ENCODE measurements at places on chromosomes 7 and 10.

DNA sequence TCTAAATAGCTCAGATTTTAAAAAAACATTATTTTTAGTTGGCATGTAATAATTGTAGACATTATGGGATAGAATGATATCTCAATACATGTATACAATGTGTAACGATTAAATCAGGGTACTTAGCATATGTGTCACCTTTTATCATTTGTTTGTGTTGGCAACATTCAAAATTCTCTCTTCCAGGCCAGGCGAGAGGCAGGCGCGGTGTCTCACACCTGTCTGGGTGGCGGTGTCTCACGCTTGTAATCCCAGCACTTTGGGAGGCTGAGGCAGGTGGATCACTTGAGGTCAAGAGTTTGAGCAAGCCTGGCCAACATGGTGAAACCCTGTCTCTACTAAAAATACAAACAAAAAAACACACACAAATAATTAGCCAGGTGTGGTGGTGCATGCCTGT, 151.7 kb downstream of the RTKN2 start:
- DNase-seq = no peak

DNA sequence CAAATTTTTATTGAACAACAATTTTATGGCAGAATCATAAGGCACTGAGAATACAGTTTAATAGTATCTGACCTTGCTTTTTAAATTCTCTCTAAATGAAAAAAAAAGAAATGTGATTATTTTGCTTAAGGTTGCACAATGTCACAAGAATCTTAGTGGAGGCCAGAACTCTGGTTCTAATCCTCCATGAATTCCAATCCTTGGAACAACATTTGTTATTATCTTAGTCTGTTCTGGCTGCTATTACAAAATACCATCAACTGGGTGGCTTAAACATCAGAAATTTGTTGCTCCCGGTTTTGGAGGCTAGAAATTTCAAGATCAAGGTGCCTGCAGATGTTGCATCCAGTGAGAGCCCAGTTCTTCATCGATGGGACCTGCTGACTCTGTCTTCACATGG, 158.2 kb upstream of the POM121L12 start:
- DNase-seq = no peak

DNA sequence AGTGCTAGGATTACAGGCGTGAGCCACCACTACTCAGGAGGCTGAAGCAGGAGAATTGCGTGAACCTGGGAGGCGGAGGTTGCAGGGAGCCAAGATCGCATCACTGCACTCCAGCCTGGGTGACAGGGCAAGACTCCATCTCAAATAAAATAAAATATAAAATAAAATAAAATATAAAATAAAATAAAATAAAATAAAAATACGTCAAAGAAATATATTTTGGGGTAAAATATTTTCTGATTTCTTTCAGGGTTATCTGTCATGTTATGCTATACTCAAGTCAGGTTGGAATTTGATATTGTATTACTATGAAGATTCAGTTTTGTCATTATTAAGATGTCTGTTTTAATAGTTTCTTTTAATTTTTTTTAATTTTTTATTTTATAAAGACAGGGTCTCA, 99.4 kb upstream of the GHITM start:
- DNase-seq = no peak

GRCh38 chr10:77862595-77862994, 64.0 kb downstream of the DLG5 start:
- DNase-seq = no peak

- no peak for DNase-seq
Measured at GRCh38 chr7:130996205-130996832, 262.3 kb upstream of the KLF14 start.

DNA sequence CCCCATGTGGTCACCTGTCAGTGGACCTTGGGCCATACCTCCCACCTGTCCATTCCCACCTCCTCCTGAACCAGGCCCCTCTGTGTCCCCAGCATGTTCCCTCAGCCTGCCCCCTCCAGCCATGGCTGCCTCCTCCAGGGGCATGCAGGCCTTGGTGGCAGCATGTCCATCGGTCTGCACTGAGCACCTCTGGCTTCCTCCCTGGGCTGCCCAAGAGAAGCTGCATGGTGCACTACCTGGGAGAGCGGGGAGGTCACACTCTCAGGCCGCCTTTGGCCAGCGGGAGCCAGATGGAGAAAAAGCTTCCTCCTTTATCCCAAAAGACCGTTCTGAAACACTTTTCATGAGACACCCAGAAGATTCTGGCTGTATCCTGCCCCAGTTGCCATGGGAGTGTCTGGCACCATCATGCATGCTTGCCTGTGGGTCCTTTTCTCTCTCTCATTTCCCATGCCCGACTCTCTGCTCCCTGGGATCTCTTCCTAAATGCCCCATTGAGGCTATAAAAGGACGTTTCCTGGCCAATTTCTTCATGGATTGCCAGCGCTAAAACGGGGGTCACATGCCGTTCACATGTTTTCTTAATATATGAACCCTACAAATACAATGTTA, 45.5 kb upstream of the MGMT start:
- no peak for DNase-seq

DNA sequence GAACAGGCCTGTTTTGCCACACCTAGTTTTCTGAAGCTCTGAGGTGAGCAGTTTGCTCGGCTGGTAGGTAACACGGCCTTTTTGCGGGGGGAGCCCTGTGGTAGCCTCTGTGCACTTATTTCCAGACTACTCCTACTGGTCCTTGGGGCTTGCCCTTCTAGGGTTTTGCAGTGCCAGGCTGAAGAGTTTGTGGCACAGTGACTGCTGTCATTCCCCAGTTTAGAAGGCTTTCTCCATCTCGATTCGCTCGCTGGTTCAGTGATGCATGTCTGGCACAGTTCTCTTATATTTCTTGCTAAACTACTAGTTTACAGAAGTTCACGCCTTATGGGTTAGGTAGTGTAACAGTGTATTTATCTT, 711 bp downstream of the KIF20B start:
- no peak for DNase-seq

GRCh38 chr10:14294347-14295059, 36.2 kb downstream of the FRMD4A start:
- DNase-seq = no peak

GRCh38 chr10:77562742-77563141, 74.9 kb downstream of the KCNMA1 start:
- DNase-seq = no peak

DNA sequence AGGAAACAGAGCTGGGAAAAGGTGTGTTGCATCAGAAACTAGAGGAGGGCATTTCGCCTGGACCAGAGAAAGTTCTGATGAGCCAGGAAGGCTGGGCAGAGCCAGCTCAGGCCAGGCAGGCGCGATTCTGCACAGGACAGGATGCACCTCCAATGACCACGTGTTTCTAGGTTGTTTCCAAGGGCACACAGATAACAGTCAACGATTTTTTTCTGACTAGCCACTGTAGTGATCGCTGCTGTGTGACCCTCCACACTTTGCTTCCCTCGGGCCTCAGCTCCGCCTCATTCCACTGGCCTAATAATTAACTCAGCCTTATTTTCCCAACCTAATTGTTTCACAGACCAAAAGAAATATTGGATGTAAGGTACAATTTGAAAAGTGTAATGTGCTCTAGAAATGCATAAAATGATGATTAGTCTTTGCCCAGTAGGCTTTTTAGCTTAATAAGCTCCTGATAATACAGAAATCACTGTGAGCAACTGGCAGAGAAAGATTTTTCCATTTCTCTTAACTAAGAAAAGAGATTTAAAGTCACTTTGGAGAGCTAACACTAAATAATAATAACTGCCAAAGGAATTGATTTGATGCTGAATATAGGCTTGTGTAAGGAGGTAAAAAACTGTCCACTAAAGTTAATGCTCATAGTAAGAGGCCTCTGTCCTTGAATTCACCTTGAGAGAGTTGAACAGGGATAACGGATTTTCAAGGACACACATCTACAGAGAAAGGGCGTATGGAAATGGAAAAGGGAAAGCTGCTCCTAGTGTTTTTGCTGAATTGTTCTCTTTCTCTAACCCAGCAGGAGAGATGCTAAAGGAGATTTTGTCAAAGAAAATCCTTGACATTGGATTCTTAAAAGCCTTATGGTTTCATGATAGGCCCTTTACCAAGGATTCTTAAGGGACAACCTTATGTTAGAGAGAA, 291.0 kb upstream of the C7orf33 start:
- DNase-seq = no peak

- DNase-seq = no peak
Measured at GRCh38 chr7:137987968-137988367, 13.9 kb downstream of the CREB3L2 start.

- no peak for DNase-seq
Measured at GRCh38 chr10:60919551-60919950, 24.4 kb downstream of the RHOBTB1 start.

GRCh38 chr7:91286432-91286831, 22.2 kb downstream of the FZD1 start:
- no peak for DNase-seq

- DNase-seq = no peak
Measured at GRCh38 chr7:138316421-138317043, 143.5 kb upstream of the TRIM24 start.

DNA sequence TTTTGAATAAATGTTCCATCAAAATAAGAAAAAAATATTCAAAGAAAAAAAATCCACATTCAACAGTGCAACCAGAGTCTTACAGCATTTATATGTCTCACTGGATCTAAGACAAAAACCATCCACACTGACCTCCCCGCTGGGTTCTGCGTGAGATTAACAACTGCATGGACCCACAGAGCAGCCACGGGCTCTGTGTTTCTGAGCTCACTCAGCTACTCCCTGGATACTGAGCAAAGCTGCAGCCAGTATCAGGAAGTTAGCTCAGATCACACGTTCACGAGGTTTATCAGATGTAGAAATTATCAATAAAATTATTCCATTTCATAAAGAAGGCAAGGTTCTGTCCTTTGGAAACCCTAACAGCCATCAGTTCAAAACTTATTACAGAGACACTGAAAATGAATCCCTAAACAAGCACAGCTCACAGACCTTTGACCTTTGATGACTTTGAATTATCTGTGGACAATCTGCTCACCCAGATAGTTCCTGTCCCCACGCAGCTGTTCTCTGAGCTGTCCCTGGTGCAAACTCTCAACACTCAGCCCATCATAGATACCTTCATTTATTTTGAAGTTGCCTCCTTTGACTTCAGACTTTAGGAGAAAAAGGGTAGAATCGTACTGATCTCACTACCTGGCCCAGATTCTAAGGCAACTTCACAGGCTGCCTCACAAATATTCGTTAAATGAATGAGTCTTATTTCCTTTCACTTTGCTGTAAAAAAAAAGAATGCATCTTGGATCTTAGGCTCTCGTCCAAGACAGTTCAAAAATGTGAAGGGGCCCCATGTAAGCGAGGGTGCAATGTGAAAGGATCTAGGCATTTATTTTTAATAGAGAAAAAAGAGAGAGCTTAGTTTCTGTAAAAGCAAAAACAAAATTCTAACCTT, 67.7 kb upstream of the SVIL start:
- no peak for DNase-seq

DNA sequence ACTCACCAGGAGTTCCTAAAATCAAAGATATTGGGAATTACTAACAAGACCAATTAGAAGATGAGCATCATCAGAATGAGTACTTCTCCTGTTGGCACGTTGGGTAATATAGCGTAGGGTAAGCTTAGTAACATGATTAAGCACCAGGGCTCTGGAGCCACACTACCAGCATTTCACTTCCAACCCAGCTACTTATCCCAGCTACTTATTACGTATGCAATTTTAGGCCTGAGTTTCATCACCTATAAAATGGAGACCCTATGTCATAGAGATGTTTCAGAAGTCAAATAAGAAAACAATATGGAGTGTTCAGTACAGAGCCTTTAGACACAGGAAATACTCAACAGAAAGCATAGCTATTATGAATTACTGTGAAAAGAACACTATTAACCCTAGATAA, 19.0 kb downstream of the GDI2 start:
- DNase-seq = no peak

DNA sequence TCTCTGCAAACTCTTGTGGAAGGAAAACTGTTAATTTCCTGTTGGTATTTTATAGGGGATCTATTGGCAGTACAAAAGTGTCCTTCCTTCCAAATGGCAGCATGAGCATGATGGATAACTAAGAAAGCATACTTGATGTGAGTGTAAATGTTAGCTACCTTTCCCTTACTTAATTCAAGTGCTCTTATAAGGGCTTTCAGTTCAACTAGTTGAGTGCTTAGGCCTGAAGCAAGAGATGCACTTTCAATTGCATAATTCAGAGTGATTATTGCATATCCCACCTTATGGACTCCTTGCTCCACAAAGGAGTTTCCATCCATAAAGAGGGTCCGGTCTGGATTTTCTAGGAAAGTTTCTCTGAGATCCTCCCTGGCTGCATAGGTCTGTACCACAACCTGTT, 56.3 kb upstream of the CYP2C8 start:
- no peak for DNase-seq

GRCh38 chr10:83685458-83685857, 453.9 kb upstream of the GHITM start:
- no peak for DNase-seq

GRCh38 chr7:73737491-73738219, 947 bp downstream of the ABHD11 start:
- no peak for DNase-seq

GRCh38 chr7:14761510-14762296, 140.8 kb downstream of the DGKB start:
- no peak for DNase-seq

DNA sequence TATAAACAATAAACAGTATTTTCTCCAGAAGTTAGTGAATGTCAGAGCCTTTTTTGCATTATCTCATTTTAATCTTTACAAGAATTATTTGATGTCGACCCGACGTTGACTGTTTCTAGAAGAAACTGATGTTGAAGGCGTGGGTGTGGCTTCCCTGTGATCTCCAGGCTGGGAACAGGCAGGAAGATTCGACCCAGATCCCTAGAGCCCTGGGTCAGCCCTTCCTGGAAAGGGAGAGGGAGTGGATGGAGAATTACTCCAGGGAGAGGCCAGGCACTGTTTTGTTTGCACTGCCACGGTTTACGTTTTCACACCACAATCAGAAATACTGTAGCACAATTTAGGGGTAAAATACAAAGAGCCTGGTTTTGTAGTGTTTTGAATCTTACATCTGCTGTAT, 133.1 kb downstream of the ADARB2 start:
- DNase-seq = no peak

GRCh38 chr10:43401627-43402026, 7.4 kb downstream of the HNRNPF start:
- no peak for DNase-seq

DNA sequence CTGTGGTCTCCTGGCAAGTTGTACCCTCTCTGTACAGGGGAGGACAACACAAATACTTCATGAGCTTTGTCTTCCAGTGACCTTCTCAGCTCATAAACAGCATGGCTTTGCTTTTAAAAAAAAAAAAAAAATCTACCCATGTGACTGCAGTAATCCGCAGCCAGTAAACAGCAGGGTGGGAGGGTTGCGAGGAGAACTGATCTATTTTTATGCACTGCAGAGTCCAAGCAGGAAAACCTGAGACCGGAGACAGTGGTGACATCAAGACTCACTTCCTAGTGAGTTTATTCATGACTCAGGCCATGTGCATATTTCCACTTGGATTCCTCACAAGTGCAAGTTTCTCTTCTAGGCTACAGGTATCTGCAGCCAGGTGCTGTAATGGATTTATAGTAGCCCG, 127.9 kb downstream of the NRF1 start:
- no peak for DNase-seq

DNA sequence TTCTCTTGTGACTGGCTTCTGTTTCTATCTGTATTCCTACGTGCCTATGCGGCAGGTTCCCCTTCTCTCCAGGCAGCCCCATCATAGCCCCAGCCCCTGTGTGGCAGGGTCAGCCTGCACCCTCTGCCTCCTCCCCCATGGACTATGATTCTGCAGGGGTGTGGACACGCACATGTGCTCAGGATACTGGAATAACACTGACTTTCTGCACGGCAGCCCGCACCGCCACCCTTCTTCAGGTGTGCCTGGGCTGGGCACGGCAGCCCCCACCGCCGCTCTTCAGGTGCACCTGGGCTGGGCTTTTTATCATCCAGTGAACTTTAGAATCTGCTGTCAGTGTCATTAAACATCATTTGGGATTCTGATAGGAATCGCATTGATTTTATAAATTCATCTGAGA, 202.6 kb upstream of the PPP2R2D start:
- DNase-seq = no peak
